ENCODE measurements at places on chromosomes 3 and 15. TPM values are rescaled to one million over a fixed set of nuclear protein-coding genes. Genes with fewer than 3 reads are reported as not detected.

Gene UROC1
- total RNA-seq = not detected

Gene PIGZ
- total RNA-seq = 3.9 TPM

Gene SYNPR
- not detected for total RNA-seq

Gene MESP2
- total RNA-seq = 0.75 TPM

Gene CALML4
- 1.1 TPM for total RNA-seq

Gene IGSF10
- total RNA-seq = 0.33 TPM
